ENCODE measurements at places on chromosomes 12 and 14.

GRCh38 chr12:100724071-100724470, 70.5 kb upstream of the ANO4 start:
- DNase-seq: no peak

- DNase-seq: no peak
Measured at GRCh38 chr12:94560431-94561221, 89.7 kb downstream of the TMCC3 start.

DNA sequence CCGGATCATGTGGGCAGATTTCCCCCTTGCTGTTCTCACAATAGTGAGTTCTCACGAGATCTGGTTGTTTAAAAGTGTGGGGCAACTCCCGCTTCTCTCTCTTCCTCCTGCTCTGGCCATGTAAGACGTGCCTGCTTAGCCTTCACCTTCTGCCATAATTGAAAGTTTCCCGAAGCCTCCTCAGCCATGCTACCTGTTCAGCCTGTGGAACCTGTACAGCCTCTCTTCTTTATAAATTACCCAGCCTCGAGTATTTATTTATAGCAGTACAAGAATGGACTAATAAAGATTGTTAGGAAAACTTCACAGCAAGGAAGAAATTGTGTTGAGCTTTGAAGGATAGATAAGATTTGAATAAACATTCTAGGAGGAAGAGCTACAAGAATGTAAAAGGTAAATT, 52.1 kb downstream of the KDM5A start:
- DNase-seq: no peak

DNA sequence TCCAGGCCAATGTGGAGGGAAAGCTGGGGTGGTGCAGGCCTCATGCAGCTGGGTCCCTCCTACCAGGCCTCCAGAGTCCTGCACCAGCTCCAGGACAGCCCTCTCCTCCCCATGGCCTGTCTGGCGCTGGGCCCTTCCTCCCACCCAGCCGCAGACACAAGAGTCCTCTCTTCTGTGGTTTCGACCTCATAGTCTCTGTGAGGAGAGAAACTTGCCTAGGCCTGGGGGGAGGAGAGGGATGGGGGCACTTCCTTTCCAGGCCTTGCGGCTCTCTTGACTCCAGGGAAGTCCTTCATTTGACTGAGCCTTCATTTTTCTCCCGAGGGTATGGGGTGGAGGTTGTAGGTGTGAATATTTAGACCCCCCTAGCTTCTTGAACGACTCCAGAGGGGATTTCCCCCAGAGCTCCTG, 2.3 kb downstream of the MMP14 start:
- DNase-seq: peak; percentile 79

DNA sequence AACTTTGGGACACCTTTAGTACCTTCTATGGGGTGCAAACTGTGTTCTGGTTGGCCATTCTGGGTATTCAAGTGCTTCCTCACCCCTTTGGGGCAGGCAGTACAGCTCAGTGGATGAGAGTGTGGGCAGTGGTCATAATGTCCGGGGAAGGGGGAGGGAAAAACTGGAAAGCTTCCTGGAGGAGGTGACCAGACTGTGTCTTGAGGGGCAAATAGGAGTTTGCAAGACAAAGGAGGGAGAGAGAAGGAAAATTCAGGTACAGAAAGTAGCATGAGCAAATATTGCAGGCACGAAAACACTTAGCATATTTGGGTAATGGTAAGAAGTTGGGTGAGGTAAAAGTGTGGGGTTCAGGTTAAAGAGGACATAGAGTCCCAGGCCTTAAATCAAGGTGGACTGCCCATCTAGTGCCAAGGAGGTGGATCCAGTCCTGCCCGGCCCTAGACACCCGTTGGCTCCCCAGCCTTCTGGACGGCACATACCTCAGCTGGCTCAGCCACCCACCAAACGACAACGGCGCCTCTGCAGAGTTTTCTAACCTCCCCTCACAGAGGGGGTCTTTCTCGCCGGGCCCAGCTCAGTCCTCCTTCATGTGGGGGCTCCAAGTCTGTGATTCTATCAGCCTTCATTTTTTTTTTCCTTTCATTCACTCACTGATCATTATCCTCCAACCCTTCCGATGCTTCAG, 86.4 kb downstream of the DICER1 start:
- DNase-seq: no peak

DNA sequence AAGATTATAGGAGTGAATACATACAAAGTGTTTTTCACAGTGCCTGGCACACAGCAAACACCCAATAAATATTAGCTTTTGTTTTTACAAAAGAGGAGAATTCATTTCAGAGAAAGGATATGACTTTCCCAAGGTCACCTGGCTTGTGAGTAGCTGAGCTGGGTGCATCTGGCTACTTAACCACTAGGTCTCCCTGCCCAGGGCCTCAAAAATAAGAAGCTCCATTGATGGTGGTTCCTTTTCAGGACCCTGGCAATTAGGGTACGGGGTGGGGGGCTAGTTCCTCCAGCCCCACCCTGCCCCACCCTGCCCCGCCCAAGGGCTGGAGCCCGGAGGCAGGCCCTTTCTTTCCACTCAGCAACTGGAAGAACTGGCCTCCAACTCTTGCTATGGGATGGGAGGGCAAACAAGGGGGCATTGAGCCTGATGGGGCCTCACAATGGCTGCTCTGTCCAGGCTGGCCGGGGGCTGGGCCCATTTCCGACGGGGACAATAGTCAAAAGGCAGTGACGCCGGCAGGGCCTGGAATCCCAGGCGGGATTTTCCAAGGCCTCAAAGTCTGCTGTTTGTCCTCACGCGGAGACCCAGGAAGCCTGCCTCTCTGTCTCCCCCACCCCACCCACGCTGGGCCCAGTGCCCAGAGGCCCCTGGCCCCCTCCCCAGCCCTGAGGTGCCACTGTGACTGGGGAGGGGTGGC, 8.2 kb upstream of the ATG101 start:
- peak; percentile 33 for DNase-seq

DNA sequence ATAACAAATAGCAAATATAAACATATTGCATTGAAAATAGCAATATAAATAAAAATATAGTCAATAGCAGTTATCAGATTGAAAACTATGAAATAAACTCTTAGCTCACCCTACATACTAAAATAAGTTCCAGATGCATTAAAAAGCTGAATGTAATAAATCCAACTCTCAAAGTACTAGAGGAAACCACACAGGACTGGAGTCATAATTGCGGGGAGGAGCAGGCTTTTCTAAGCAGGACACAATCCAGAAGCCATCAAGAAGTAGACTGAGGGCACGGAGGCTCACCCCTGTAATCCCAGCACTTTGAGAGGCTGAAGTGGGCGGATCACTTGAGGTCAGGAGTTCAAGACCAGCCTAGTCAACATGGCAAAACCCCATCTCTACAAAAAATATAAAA, 22.2 kb downstream of the GSC start:
- DNase-seq: no peak

DNA sequence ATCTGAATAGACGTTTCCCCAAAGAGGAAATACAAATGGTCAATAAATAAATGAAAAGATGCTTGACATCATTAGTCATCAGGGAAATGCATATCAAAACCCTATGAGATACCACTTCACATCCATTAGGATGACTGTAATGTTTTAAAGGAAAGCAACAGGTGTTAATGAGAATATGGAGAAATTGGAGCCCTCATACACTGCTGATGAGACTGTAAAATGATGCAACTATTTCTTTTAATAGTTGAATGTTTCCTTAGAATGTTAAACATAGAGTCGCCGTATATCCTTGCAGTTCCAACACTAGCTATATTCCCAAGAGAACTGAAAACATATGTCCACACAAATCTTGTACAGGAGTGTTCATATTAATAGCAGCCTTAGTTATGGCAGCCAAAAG, 133.2 kb downstream of the SLC38A4 start:
- DNase-seq: no peak

GRCh38 chr12:16184681-16185080, 92.8 kb downstream of the SLC15A5 start:
- DNase-seq: no peak

DNA sequence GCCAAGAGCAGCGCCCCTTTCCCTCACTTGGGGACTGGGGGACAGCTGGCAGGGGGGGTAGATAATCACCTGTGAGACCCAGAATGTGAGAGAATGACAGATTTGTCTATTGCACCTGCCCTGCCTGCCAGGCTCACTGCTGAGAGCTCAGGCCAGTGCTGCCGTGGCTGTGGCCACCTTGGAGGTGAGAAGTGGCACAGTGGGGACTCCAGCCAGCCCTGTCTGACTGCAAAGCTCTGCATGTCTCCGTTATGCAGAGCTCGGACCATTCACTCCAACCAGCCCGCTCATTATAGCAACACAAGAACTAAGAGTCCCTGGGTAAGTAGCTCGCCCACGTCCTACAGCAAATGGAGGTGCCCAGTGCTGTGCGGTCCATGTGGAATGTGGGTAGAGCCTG, 88.8 kb downstream of the DICER1 start:
- DNase-seq: no peak

- no peak for DNase-seq
Measured at GRCh38 chr14:95008445-95009217, 148.7 kb downstream of the DICER1 start.

GRCh38 chr12:19830446-19830845, 391.2 kb downstream of the AEBP2 start:
- no peak for DNase-seq

DNA sequence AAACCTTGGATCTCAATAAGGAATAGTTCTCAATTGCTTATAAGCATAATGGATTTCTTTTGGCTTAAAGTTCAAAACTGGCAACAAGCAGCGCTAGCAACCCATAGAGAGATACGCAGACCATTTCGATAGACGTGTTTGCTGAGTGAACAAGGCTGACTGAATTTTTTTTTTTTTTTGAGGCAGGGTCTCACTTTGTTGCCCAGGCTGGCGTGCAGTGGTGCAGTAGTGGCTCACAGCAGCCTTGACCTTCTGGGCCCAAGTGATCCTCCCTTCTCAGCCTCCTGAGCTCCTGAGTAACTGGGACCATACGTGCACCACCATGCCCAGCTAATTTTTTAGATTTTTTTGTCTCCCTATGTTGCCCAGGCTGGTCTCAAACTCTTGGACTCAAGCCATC, 1.4 kb upstream of the AKAP5 start:
- no peak for DNase-seq

DNA sequence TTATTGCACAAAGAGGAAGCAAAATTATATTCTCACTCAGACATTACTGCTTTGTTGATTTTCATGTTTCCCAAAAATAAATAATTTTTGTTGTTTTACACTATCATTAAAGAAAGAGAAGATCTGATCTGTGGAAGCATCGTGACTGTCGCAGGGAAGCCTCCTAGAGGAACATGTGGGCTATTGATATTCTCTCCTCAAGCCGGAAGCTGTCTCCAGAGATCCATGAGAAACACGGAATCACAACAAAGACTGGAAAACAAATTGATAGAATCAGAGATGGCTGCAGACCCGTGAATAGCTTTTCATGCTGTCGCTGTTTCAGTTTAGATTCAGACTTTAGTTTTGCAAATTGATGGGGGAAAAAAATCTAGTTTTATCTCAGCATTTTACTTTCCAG, 235.2 kb upstream of the TMPO start:
- no peak for DNase-seq

DNA sequence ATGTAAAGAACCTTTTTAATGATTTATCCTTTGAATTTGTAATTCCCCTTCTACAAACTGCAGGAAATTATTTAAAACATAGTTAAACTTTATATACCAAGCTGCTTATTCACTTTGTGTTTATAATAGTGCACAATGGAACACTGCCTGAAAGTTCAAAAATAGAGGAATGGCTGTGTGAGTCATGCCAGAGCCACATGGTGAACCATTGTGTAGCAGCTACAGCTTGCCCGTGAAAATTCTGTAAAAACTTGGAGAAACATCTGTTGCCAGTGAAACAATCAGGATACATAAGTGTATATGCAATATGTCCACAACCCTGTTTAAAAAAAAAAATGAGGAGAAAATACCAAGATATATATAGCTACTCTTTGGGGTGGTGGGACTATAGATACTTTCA, 59.5 kb downstream of the VEZT start:
- DNase-seq: no peak

DNA sequence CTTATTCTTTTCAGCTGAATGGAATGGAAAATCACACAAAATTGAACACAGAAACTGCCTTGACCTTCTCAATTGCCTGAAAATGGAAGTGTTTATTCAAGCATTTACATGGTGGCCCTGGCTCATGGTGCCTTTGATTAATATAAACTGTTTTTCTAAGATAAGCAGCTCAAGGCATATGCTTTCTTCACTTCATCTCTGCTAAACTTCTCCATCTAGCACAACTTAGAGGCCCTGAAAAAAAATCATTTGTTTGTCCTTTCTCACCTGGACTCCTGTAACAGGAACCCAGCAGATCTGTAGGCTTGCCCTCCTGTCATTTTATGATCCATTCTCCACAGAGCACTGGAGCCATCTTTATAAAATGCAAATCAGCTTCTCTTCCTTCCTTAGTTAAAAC, 117.5 kb upstream of the KRR1 start:
- DNase-seq: no peak

DNA sequence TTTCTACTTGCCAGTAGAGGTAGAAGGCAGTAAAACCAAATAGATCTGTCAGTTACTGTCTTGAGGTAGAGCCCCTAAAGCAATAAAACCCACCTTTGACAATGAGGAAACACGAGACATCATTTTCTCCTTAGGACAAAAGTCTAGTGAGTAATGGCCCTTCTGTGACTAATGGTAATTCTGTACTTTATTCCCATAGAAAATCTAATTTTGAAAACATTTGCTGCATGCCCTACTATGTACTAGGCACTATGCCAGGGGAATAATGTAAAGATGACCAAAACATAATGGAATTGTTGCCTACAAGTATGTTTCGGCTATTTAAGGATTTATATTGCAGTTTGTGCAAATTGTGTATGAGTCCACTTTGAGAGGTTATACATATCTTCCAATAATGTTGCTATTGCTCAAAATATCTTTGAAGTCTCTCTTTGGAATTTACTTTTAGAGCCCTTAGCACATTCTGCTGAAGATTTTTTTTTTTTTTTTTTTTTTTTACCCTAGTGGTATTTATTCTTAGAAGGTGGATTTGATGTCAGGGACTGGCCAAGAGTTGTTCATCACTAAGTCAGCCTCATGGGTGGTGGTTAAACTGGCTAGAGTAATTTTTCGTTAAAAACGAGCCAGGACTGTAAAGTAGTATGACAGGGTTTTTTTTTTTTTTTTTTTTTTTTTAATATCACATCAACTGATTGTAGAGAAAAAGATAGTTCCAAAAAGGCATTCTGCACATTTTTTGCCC, 109.7 kb downstream of the CRADD start:
- DNase-seq: no peak

GRCh38 chr12:121983536-121984210, 38.0 kb upstream of the BCL7A start:
- no peak for DNase-seq

DNA sequence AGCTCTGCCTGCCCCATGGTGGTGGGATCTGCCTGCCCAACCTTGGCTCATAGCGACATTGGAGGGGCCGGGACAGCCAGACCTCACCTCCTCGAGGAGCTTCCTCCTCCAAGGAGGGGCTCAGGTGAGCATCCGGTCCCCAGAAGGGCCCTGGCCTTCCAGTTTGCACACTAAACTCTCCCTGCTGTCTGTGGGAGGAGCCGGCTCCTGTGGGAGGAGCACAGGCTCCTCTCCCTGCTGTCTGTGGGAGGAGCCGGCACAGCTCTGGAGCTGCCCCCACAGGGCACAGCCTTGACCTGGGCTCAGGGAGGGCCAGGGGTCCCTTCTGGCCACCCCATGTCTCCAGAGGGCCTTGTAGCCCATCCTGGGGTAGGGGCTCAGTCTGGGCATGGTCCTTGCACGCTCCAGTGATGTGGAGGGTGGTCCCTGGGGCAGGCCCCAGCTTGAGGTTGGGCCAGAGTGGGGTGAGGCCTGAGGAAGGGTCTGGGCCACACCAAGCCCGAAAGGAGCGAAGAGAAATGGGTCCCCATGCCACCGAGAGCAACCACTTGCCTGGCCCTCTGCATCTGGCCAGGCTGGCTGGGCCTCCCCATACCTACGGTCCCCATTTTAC, 147.5 kb upstream of the C14orf180 start:
- DNase-seq: no peak
